ENCODE measurements at places on chromosomes 7 and 10.

- ATAC-seq: no peak
These were observed 286.1 kb upstream of the NPSR1 start for GRCh38 chr7:34371922-34372321.

- ATAC-seq: no peak
These were observed 103.0 kb upstream of the SEMA3A start for GRCh38 chr7:84297616-84298015.

DNA sequence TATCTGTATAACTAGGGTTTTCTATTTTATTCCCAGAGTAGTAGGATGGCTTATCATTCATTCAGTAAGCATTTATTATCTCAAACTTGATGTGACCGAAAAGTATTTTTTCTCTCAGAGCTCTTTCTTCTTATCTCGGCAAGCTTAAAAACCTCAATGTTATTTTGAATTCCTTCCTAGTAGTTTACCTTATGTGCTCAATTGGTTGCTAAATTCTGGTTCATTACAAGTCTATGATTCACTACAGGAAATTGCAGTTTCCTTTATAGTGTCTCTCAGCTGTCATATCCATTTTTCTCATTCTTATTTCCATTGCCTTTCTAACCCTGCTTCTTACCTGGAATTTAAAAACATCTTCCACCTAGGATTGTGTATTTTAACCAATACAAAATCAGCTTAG, 12.6 kb upstream of the ICA1 start:
- no peak for ATAC-seq

- no peak for ATAC-seq
These were observed at the start of gene LRRN3 for GRCh38 chr7:111090846-111091245. LRRN3 (plus strand) TSS chr7:111091127; CDS start chr7:111122773, 31,646 bp downstream.

- no peak for ATAC-seq
These were observed 40.9 kb upstream of the MTPN start for GRCh38 chr7:136018104-136018503.

DNA sequence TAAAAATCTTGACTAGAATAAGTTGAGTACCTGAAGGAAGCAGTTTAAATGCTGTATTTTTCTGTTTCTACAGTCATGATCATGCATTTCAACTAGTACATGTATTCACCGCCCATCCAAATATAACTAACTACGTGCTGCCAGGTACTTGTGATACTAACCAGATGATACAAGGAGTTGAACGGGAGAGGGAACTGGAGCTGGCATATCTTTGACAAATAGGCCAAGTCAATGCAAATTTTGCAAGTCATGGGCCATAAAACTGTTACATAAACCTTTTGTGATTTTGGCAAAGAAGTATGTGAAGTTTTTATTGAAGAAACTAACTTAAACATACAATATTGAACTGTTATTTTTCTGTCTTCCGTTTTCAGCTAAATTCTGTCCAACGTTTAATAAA, 14.5 kb downstream of the NUP42 start:
- ATAC-seq: no peak

DNA sequence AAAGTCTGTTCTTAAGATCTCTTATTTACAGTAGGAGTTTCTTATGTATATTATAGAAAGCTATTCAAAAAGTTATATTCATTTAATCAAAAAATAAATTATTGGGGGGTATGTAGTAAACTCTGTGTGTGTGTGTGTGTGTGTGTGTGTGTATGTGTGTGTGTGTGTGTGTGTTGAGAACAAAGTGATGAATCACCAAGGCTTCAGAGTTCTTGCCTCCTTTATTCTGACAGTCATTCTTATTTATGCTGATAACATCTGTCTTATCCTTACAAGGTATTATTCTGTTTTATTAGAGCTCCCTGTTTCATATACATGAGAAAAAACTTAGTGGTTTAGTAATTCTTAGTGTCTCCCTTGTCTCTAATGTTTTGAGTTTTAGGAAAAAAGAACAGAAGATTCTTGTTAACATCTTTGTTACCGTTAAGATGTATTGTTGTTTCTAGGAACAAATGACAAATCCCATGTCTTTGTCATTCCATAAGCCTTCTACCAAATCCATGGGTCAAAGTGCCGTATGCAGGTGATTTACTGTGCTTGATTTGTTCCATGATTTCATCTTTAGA, 424.0 kb downstream of the EXOC4 start:
- no peak for ATAC-seq

Measured in stimulated activated memory B cell treated with anti-CD40 and anti-IgM and Interleukin-4, amounts not matched to agents 10 μg/mL and 1 μg/mL and 100 μg/mL, for 72 hours (primary cell).